Right renal pelvis (tissue), 4 donors: ENCODE measurements at places on chromosomes 11 and 22.

GRCh38 chr11:3684129-3684818, 13.1 kb upstream of the CHRNA10 start:
- no peak for DNase-seq

- no peak for DNase-seq
Observed at GRCh38 chr11:64742889-64743590, 902 bp downstream of the RASGRP2 start.

GRCh38 chr11:96055706-96056387, 131.9 kb upstream of the MTMR2 start:
- no peak for DNase-seq

DNA sequence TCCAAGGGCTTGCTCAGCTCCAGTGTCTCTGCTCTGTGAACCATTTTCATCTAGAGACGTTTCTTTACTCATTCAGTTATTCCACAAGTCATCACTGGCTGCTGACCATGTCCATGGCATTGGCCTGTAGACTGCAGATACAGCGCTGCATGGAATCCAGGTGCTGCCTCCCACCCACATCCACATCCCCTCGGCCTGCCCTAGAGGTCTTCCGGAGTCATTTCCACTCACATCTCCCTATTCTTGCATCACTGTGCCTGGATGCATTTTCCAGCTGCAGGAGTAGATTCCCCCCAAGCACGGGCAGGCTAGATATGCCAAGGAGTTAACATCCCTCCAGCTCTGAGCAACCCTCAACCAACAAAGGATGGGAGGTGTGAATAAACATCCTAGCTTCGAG, 68.9 kb downstream of the CHST1 start:
- DNase-seq, result no peak

DNA sequence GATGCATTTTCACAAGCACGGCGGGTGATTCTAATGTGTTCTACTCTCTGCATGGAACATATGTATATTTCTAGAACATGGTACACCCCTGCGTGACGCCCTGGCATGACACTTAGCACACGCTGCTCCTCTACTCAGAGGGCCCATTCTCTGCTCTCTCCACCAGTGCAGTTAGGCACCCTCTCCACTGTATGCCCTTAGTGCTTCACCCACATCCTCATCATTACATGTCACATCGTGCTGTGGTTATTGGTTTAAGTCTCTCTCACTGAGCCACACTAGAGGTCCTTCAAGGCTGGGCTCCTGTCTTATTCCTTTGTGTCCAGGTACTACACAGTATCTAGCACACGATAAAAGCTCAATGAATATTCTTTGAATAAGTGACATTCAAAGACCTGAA, 16.7 kb downstream of the TMPRSS13 start:
- no peak for DNase-seq

DNA sequence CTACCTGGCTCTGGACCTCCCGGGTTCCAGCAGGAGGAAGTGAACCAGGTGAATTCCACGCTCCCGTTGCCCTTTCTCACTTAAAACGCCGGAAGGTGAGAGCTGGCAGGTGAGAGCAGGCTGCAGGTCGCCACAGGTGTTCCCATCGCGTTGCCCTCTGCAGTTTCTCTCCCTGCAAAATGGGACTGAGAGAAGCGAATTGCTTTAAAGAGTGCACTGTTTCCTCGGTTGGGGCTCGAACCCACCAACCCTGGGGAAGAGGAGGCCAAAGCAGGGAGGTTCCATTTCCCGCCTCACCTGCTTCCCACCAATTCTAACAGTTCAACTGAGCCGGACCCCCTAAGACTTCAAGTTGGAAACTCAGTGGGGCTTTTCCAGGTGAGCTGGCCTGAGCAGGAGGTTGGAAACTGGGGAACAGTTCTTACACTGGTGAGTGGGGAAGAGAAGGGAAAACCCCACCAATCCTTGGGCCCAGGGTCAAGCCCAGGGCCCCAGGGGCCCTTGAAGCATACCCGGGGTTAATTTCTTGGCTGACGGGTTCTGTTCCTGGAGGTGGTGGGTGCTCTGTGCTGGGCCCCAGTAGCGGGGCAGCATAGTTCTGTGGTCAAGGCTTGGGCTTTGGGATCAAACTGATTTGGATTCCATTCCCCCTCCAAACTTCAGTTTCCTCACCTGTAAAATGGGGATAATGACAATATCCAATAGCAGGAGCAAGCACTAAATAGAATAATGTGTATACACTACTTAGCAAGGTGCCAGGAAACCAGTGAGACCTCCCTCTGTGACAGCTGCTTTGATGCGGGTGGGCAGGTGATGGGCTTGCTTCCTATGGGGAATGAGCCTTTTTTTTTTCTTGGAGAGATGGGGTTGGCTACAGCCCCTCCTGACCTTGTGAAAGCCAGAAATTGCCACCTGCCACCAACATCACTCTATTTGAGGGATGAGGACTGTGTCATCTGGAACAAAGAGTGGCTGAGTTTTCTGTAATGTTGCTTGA, 788 bp downstream of the CD82 start:
- DNase-seq, result no peak

GRCh38 chr11:24622262-24622661, 125.4 kb downstream of the LUZP2 start:
- no peak for DNase-seq

DNA sequence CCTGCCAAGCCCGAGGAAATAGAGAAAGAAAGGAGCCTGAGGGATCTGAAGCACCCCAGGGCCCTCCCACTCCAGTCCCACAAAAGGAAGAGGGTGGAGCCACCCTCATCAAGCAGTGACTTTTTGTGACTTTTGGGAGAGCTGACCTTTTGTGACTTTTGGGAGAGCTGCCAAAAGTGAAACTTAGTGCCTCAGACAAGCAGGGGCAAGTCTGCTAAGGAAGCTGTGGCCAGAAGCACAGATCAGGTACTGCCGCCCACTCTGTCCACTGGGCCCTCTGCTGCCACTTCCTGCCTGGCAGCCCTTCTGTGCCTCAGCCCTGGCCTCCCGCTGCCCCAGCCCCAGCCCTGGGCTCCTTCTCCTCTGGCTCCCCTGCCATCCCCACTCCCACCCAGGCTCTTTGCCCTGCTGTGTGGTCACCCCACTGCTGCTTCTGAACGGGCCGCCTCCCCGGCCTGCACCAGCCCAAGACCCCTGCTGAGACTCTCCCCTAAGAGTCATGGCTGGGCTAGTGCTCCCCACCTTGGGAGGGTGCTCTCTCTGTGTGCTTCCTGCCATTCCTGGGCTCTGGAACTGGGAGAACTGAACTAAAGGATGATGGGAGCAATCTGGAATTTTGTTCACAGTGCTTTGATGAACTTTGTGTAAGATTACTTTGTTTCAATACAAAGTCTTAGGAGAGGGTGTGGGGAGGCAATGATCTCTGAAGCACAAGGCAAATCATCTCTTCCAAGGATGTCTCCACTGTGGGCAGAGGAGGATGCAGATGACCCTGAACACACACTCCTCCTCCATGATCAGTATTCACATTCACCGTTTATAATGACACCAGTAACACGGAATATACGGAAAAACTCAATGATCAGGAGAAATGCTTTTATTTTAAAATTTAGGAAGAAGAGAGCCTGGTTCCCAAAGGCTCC, at the start of gene APOBEC3H:
Gene APOBEC3H (plus strand): TSS at position 147 of the 923 bp plus-strand sequence. CDS start 3,035 bp downstream, outside the sequence.
- no peak for DNase-seq

DNA sequence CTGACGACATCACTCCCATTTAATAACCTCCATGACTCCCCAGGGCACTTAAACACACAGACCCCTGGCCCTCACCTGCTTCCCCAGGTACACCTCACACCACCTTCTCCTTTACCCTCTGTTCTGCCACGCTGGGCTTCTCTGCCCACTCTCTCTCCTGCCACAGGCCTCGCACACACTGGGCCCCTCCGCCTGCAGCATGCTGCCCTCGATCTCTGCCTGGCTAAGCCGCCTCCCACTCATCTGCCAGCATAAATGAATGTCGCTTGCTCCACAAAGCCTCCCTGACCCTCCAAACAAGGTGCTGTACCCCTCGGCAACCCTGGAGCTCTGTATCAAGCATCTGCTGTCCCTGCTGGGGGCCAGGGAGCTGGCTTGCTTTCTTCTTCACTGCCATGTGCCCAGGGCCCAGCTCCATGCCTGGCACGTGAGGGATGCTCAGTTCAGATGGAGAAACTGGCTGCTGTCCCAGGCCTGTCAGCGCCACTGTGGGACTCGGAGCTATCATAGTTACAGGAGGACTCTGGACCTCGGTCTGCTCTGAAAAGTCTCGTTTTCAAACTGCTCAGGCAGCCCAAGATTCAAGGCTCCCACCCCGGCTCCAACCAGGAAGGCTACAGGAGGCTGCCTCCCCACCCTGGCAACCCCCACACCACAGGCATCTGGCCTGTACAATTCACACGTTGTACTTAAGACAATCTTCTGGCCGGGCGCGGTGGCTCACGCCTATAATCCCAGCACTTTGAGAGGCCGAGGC, 11.9 kb downstream of the TTLL1 start:
- DNase-seq, result no peak

DNA sequence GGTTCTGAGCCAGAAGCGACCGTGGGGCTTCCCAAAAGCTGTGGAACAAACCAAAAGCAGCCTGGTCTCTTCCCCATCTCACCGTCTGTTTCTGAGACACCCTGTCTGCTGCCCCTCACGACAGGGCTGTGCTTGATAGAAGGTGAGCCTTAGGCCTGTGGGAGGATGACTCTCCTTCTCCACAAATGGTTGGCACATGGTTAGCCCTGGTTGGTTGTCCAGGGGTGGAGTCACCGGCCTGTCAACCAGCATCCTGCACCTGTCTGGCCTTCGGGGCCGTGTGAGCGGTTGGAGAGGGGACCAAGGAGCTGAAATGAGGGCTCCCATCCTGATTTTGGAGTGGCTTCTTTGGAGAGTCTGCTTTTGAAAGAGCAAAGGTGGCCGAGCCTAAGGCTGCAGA, 135.3 kb downstream of the PKNOX2 start:
- DNase-seq, result no peak

- no peak for DNase-seq
Observed at GRCh38 chr11:74010306-74011300, 1.7 kb upstream of the UCP3 start.

DNA sequence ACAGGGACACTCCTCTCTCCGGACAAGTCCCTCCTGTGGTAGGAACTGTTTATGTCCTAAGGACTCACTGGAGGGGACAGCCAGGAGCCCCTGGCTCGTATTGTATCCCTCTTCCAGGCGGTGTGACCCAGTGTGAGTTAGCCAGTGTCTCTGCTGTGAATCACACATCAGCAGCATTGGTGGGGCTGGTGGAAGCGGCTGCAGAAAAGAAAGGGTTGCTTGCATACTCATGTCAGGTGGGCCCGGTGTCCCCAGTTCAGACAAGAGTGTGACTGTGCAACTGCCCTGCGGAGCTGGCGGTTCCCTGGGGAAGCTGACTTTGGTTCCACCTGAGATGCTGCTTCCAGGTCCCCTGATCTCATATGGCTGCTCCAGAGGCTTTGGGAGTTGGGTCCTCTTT, 99.4 kb downstream of the ZBTB16 start:
- no peak for DNase-seq

GRCh38 chr22:41479671-41480396, 10.9 kb downstream of the ACO2 start:
- DNase-seq, result no peak

GRCh38 chr11:30983143-30983542, 386.4 kb downstream of the DCDC1 start:
- no peak for DNase-seq

GRCh38 chr11:61194169-61194671, 9.1 kb upstream of the PGA3 start:
- DNase-seq, result no peak

- no peak for DNase-seq
Observed at GRCh38 chr11:36388071-36388470, 92.0 kb downstream of the PRR5L start.

GRCh38 chr11:128463979-128464378, 123.4 kb downstream of the ETS1 start:
- no peak for DNase-seq

GRCh38 chr22:36773935-36774334, 2.0 kb downstream of the IFT27 start:
- DNase-seq, result no peak

DNA sequence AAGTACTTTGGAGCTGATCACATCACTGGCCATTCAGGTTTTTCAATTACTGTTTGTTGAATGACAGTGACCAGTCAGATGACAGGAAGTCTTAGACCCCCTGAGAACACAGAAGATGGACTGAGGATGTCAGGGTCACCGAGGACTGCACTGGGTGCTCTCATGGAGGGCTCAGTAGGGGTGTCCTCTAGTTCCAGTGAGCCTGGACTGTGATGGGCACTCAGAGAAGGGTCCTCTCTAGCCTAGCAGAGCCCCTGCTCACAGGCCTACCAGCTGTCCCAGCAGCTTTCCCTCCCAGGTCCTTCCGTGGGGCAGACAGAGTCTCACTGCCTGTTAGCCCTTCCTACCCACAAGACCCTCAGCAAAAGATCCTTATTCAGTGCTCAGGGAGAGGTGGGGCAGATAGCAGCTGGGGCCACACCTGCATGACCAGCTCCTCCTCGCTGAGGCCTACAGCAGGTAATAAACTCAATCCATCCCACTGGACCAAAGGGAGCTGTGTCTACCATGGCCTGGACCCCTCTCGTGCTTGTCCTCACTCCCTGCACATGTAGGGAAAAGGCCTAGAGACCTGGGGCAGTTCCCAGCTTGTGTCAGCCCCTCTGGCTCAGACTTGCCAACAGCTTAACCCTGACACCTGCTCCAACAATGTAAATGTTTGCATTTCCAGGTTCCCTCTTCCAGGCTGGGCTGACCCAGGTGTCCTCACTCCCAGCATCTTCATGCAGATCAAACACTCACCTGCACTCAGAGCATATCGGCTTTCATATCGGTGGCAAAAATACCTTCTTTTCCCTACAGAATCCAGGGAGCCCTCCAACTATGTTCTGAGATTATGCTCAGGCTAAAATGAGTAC, 25.2 kb upstream of the VPREB1 start:
- DNase-seq, result no peak

DNA sequence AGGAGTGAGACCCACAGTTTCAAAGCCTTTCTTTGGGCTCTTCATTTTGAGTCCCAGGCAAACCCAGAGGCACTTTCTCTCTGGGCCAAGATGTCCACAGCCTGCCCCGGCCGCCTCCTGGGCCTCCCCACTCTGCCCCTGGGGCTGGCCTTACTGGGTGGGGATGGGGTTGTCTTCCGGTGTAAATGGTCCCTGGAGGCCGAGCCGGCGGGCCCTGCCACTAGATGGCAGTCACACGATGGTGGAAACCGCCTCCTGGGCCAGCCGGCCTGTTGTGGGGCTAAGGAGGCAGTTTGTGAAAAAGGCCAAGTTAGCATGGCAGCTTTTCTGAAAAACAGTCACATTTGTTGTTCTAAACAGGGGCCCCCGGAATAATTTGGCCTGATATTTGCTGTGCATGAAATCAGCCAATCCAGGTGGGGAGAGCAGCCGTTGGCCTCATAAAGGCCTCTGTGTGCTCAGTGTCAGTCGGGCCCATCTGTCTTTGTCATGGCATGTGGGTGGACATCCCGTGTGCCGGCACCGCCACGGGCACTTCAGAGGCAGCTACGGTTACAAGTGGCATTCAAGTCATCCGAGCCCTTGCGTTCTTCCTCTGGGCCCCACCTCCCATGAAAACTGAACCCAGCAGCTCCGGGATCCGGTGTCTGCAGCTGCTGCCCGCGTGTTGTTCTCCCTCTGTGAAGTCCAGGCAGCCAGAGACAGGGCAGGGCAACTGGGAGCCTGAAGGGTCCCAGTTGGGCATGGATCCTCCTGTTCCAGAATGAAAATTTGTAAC, 6.5 kb downstream of the MRPL23 start:
- no peak for DNase-seq
